NCI-H1105 (cell line): ENCODE measurements at places on chromosomes 1 and 21.

DNA sequence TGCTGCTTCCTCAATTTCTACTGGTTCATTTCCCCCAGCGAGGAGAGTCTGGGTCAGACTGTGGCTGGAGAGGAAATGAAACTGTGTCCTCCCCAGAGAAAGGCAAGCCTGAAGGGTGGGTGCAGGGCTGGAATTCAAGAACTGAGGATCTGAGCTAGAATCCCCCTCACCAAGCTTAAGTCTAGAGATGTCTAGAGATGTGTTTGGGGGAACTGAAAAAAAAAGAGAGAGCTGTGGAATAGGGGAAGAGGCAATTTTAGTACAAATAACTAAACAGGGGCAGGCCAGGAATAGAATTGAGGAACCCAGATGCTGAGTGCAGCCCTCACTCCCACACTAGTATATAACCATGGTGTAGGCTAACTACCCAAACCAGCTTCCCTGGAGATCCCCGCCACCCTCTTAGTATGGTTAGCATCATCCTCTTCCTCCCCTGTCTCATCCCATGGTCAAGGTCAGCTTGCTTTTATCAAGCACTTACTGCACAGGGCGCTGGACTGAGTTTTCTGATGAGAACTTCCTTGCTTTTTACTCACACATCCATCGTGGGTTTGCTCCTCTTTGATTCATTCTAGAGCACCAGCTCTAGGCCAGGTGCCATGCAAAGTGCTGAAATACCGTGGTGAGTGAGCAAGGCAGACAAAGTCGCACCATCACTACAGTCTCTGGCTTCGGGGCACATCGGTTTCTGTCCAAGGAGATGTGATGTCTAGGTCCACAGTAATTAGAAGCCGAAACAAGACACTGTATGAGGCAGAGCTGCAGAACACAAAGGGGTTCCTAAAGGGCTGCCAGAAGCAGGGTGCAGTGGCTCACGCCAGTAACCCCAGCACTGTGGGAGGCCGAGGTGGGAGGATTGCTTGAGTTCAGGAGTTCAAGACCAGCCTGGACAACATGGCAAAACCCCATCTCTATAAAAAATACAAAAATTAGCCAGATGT lies 112.9 kb upstream of the IPO9 start:
- no peak for DNase-seq

GRCh38 chr1:51497340-51497739 lies 21.7 kb downstream of the EPS15 start:
- no peak for DNase-seq

- no peak for DNase-seq
These were observed 2.8 kb upstream of the PHC2 start for GRCh38 chr1:33433509-33434362.

GRCh38 chr1:227765261-227766014 lies 30.2 kb downstream of the SNAP47 start:
- DNase-seq, result no peak

- no peak for DNase-seq
These were observed 62.6 kb upstream of the COL6A1 start for GRCh38 chr21:45918835-45919447.

DNA sequence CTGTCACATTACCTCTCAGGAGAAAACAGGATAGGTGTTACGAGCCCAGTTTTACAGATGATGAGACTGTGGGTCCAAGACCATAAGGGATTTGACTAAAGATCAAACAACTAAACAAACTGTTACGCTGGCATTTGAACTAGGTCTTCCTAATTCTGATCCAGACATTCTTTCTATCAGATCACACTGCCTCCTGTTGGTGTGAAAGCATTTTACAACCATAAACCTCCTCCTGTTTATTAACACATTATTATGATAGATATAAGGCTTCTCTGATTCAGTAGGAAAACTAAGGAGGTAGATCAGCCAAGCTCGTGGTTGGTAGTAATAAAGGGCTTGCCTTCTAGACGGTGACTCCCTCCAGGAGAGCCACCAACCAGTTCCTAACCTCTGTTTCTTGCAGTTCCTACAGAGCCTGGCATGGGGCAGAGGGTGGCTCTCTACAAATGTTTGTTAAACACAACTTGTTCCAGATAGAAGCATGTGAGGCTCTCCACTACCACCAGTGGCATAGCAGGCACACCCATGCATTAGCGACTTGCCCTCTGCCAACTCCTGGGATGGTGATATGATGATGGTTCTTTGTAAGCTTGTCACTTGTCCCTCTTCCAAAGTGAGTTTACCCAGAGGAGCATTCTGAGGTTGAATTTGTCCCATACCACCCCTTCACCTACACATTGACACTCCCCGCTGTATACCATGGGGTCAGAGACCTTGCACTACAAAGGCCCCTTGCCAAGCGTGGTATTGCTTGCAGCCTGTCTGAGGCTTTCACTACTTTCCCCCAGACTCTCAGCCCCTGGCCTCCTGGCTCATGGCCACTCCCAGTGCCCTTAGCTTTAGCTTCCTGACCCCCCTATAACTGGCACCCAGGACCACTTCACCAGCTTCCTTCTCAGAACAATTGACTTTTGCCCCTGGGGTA lies 96.4 kb upstream of the HOOK1 start:
- no peak for DNase-seq

DNA sequence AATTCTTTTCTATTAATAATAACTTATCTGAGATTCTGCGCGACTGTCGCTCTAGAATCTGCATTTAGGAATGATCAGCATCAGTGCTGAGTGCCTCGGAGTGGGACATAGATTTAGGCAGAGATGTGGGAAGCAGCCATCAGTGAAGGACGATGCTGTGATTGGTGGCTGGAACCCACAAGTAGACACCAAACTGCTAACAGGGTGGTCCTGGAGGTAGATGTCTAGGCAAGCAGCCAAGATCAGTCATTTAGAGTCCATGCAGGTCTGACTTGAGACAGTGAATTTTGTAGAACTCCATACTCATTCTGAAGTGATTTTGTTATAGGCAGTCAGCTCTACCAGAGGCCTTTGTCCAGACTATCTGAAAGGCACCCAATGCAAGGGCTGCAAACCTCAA lies 51.8 kb upstream of the LYST start:
- DNase-seq, result no peak

DNA sequence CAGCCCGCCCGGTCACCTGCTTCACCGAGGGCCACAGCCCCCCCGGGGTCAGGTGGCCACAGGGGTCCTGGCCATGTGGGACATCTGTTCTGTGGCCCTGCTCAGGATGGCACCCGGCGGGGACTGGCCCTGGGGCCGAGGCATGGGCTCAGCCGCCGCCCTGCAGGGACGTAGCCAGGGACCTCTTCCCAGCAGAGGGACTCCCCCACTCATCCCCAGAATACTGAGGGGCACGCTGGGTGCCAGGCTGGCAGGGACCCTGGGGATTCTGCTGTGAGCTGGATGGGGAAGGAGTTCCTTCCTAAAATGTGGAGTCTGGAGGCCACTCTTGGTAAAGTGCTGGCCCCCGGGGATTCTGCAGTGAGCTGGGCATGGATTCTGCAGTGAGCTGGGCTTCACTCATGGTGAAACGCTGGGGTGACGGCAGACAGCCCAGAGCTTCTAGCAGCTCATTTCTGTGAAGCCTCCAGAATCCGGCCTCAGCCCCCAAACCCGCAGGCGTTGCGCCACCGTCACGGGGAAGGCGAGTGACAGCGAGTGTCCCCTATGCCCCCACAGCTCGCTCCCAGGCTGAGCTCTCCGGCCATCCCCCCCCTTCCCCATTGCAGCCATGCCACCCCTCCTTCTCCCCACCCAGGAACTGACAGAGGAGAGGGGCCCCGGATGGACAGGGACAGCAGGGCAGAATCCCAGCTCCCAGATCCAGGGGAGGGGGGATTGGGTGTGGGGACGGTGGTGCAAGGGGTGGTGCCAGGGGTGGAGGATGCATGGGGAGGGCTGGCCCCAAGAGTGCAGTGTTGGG lies 1.4 kb downstream of the ITGB2 start:
- no peak for DNase-seq

GRCh38 chr1:215118081-215118480 lies 35.5 kb downstream of the KCNK2 start:
- DNase-seq, result no peak

DNA sequence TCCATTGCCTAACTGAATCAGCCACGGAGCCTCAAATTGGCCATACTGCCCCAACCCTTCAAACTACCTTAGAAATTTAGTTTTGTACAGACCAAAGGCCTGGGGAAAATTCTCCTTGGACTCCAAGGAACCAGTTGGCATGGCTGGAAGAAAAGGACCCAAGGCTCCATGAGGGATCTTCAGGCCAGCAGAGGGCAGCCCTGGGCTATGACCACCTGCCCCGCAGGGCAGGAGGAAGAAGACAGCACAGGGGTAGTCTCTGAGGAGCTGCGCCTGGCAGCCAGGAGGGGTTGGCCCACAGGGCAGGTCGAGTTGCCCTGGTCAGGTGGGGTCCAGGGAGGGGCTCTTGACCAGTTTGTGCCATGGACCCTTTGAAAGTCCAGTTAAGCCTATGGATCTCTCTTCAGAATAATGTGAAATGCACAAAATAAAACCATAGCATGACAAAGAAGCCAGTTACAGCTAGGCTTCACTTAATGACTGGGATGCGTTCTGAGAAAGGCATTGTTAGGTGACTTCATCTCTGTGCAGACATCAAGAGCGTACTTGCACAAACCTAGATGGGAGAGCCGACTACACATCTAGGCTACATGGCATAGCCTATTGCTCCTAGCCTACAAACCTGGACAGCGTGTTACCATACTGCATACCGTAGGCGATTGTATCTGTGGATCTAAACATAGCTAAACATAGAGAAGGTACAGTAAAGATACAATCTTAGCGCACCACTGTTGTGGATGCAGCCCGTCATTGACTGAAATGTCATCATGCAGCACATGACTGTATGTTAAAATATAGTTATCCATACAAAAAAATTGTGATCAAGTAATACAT lies 26.1 kb downstream of the CACNA1S start:
- peak; percentile 9 for DNase-seq

- no peak for DNase-seq
These were observed 79.5 kb upstream of the SLC45A1 start for GRCh38 chr1:8238141-8239038.

DNA sequence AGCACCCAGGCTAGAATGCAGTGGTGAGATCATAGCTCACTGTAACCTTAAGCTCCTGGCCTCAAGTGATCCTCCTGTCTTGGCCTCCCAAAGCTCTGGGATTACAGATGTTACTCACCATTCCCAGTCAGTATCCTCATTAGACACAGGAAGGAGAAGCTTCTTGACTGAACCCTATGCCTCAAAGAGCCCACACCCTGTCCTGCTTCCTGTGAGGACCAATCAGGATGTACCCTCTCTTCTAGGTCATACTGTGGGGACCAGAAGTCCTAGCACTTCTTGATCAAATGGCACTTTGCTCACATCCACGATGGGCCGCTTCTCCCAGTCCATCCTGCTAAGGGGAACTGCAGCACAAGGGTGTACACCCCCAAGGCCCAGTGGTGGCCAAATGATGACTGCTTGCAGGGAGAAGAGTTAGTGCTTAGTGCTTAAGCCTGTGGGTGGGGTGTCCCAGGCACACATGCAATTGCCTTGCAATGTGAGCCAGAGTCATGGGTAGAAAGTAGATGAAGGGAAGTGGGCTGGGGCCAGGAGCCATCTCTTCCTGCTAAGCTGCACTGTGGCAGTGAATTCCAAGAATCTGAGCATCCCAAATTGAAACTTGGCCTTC lies 9.8 kb downstream of the CD34 start:
- DNase-seq, result no peak
